ENCODE measurements at places on chromosomes 7 and 10.

GRCh38 chr10:23516530-23516929 lies 77.7 kb downstream of the OTUD1 start:
- peak; percentile 39 for DNase-seq

DNA sequence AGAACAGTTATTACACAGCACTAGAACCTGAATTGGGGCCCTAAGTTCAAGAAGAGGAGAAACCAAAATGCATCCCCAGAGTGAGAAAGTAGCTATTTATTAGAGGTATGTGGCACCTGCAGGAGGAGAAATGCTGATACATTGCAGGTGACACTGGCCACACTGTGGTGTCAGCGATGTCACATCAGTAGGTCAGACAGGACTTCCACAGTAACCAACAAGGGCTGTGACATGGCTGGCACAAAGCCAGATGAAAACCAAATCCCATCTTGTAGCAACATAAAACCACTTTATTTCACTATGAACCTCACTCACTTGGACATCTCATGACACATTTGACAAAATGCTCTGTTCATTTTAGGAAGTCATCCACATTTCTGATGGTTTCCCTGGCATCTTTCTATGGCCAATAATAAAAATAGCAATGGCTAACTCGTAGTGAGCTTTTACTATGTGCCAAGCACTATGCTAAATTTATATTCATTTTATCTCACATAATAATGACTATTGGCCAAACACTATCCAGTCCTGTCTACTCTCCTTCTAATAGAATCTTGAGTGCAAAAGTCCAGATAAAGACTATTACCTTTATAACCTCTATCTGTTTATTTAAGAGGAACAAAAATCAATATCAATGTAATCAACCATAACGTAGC lies 154.2 kb downstream of the TSPAN12 start:
- no peak for DNase-seq

GRCh38 chr7:129574487-129574886 lies 37.0 kb upstream of the NRF1 start:
- DNase-seq: peak; percentile 54

GRCh38 chr7:131404226-131404911 lies 76.7 kb downstream of the MKLN1 start:
- DNase-seq: no peak

DNA sequence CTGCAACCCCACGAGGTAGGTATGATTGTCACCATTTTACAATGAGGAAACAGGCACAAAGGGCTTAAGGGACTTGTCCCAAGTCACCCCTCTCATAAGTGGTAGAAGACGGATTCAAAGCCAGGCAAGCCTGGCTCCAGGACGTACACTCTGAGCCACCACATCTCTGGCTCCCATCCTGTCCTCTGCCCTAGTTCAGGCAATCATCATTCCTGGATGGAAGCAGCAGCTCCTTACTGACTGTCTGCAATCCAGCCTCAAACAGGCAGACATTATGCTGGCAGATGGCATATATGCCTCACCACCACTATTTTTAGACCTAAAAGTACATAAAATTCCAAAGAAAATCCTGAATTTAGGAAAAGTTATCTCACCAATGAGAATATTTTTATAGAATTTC lies 100.7 kb downstream of the USP6NL start:
- DNase-seq: no peak

Measured in kidney tubule cell (primary cell).